ENCODE measurements at places on chromosomes 1 and 21.
A peak's percentile ranks its signal among the peaks of the same experiment; 100 is the strongest.

DNA sequence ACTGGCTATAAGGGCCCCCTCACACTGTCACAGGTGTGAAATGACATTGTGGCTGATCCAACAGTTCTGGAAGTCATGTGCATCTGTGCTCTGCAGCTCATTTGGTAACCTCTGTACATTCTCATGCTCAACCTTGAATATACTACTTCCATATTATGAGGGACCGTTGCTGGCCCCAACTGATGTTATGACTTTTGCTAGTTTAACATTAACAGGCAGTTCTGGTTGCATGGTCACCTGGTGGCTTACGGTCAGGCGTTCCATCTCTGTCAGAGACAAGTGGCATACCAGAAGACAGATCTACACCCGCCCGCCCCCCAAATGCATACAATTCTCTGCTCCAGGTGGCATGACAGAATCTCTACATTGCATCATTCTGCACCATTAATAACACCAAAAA, 6.0 kb upstream of the DIP2A start:
- DNase-seq = no peak

GRCh38 chr1:209268479-209268878, 315.0 kb upstream of the CAMK1G start:
- DNase-seq = no peak

DNA sequence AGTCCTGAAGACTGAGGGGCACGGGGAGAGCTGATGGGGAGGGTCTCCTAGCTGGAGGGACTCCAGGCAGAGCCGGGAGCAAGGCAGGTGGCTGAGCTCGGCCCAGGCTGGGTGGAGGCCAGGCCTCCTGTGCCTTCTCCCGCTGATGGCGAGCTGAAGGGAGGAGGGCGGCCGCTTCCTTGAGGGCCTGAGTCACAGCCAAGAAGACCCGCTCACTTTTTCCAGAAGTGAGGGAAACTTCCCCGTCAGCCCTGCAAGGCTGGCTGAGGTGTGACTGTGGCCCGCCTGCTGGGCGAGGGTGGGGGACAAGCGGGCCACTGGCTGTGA, 1.7 kb upstream of the VWA1 start:
- DNase-seq = peak; percentile 44

DNA sequence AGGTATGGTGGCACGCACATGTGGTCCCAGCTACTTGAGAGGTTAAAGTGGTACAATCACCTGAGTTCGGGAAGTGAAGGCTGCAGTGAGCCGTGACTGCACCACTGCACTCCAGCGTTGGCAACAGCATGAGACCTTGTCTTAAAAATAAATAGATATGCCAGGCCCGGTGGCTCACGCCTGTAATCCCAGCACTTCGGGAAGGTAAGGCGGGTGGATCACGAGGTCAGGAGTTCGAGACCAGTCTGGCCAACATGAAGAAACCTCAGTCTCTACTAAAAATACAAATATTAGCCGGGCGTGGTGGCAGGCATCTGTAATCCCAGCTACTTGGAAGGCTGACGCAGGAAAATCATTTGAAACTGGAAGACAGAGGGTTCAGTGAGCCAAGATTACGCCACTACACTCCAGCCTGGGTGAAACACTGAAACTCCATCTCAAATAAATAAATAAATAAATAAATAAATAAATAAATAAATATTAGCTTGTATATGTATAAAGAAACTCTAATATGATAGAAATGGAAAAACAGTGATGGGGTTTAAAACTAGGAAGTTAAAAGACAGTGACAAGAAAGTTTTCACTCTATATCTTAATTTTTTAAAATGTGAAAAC, 18.8 kb downstream of the GATAD2B start:
- DNase-seq = no peak

GRCh38 chr1:25458541-25459298, 28.0 kb downstream of the MACO1 start:
- DNase-seq = no peak

GRCh38 chr21:31159808-31160207, 121.5 kb upstream of the KRTAP19-8 start:
- DNase-seq = no peak

DNA sequence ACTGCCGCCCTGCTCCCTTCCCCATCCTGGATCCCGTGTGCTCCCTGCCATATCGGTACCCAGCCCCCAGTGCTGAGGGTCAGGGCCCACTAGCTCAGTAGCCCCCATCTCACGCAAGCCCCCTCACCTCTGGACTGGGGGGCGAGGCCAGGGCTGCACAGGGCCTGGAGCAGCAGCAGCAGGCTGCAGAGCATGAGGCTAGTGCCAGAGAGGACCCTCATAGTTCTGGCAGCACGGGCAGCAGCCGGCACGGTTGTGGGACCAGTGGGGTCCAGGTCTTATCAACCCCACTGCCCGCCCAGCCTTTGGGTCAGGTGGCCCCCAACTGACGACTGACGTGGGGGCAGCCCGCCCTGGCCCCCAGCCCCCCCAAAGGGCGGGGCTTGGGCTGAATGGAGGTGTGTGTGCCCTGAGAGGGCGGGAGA, at the start of gene MATN1:
Gene MATN1, minus strand, starts transcription at position 255 of the 425 bp plus-strand sequence. Its CDS starts 34 bp downstream, at position 221.
- no peak for DNase-seq

- peak; percentile 9 for DNase-seq
Observed at GRCh38 chr1:51535006-51535592, 16.0 kb upstream of the EPS15 start.

DNA sequence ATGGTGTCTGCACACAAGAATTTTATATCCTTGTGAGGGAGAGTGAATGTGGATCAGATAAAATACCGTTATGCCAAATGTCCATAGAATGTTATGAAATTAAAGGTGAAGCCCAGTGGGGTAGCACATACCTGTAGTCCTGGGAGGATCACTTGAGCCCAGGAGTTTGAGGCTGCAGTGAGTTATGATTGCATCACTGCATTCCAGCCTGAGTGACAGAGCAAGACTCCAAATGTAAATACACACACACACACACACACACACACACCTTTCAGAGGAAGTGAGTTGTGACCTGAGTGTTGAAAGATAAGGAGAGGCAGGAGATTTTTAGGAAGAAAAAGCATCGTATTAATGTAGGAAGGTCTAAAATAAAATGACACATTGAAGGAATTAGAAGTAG, 28.1 kb upstream of the ZYG11A start:
- DNase-seq = no peak

DNA sequence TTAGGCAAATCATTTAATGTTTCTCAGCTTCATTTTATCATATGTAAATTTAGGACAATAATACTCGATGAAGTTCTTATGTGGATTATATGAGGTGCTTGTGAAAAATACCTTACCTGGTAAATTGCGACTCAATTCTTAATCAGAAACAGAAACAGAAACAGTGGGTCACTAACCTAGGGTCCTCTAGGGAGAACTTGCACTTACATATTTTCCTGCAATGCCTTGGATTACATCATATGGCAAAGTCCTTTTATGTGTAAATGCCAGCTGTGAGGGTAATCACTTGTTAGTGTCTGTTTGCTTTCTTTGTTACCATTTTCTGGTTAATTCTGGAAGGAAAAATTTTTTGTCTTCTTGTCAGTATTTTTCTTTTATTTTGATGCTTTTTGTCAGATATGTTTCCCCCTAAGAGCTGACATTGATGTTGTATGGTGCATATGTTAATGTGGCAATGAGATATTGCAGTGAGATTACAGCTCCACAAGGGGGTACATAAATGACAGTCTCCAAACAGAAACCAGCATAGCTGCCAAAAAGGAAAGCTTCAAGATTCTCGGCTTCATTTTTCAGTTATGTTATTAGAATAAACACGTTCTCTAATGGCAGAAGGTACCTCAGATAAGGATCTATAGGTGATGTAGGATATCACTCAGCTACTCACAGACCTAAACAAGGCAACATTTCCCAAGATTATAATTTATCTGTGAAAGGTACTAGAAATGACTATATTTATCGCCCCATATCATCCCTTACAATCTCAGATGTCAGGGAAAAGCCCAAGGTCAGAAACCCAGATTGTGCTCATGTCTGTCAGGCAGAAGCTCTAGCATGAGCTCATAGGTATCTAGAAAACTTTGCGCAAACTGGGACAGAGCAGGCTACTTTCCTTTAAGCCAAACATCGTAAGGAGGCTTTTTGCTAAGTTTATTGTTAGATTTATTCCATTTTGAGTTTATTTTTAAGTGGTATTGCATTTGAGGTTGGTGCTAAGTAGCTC, 119.9 kb downstream of the FASLG start:
- DNase-seq = no peak

GRCh38 chr21:41067709-41068108, 100.3 kb upstream of the BACE2 start:
- DNase-seq = no peak

DNA sequence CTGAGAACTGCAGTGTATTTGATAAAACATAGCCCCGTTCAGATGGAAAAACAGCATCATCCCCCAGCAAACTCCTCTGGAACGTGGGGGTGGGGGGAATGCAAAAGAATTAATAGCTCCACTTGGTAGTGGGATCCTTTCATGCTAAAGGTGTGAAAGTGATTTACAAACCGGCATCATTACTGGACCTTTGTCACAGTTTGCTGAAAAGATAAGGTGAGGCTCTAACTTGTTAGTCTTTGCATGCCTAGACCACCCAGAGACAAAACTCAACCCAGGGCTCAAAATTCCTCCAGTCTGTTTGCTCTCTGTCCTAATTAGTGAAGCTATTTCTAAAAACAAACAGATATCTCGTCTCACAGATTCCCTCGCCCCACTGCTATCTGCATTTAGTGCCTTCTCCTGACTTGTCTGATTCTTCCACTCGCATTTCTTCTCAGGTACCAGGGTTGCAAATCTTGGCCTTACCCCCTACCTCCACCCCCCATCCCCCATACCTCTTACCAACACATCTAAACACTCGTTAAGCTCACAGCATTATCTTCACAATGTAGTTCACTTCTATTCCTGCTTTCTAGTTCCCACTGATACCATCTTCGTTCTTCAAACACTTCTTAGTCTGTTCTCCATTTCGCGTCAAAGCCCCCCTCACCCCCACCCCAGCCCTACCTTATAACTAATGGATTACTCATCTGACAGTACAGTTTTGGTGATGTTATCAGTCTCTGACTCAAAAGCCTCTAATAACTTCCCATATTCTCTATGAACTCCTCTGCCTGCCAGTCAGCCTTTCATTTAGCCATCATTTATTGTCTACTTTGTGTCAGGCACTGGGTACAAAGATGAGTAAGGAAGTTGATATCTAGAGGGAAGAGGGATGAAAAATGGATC, 11.8 kb downstream of the IER5 start:
- DNase-seq = no peak

- no peak for DNase-seq
Observed at GRCh38 chr1:11485191-11485590, 6.2 kb downstream of the DISP3 start.

DNA sequence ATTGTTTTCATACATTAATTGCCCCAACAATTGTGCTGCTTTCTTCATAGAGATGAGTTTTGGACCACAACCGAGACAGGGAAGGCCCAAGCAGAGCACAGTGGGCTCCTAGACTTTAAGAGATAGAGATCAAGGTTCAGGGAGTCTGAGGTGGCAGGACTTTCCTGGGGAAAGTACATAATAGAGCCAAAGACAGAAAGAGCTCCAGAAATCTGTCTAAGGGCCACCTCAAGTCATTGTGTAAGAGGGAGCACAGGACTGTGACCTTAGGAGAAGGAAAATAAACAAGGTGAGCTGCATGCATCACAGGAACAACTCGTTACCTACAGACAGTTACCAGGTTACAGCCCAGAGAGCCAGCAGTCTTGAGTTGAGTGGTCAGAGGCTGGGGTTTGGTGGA, 41.3 kb upstream of the CR2 start:
- DNase-seq = no peak

DNA sequence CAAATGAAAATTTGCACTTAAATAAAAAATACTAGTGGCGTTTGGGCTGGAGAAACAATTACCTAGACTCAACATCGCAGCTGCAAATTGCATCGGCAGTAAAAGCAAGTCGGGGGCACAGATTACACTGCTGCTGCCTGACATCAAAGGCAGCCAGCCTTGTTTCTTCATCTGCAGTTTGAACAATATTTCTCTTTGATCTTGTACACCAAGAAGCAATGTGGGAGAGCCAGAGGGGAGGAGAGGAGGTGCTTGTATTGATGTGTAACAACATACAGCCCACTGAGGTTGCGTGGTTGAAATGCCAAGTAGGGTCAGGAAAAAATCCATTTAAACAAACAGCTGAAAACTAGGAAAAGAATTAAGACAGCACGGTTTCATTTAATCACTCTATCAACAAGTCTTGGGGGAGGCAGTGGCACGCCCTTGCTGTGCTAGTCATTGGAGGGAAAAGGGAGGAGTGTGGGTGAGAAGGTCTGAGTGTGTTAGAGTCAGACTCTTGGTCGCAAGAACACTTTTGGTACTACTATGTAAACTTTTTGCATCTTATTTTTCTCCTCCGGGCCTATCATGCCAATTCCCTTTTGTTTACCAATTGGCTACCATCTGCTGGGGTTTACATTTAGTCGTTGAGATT, 456.5 kb downstream of the OMA1 start:
- DNase-seq = no peak

DNA sequence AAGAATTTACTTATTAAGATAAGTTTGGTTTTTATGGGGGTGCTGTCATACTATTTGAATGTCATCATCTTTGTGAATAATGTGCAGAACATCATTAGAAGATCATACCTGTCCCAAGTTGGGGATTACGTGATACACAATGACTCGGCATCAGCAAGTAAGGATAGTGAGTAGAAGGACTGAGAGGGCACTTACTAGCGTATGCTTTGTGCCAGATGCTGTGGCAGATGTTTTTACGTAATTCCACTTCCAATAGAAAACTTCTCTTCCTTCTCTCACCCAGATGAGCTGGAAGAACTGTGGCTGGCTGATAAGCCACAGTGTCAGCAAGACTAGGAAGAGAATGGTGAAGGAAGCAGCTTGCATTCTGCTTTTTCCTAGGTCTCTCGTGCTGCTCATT, 28.1 kb upstream of the TGFB2 start:
- DNase-seq = no peak

DNA sequence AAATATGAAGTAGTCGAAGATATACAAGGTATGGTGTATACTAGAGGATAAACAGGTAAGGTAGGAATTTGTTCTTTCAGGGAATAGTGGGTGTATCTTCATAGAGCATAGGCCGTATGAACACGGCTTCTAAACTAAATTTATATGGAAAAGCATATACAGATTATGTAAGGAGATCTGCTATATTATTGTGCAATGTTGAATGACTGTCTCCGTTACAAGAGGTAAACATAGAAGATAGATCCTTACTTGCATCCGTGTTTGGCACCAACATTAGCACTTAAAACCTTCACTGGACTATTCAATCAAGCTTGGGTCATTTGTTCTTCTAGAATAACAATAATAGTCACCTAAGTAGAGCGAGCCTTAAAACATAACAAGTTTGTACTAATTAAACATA, 45.9 kb downstream of the CLEC20A start:
- DNase-seq = no peak

DNA sequence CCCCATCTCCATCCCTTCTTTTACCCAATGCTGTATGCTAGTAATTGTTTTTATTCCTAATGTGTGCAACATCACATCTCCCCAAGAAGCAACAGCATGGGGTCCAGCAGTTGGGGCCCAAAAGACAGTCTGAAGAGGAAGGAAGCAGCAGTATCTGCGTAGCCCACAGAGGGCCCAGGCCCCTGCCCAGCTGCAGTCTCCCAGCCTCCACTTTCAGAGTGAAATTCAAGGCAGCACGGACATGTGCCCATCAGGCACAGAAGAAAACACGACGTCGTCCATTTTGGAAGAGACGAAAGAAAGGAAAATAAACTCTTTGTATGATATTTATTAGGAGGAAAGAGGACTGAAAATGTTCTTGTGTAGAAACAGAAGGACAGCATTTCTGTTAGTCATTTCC, 37.4 kb downstream of the NCF2 start:
- DNase-seq = no peak

Measured in DMS153 (cell line).